ENCODE measurements at places on chromosomes 7 and 10. TPM values are rescaled to one million over a fixed set of nuclear protein-coding genes. Genes with fewer than 3 reads are reported as not detected.

Gene IFIT1B
- 0.87 TPM for total RNA-seq

- DNase-seq, result no peak
Measured at GRCh38 chr10:78224602-78225001, 190.9 kb downstream of the RPS24 start.

- DNase-seq, result no peak
Measured at GRCh38 chr7:44391171-44391570, 65.8 kb upstream of the CAMK2B start.

- DNase-seq, result no peak
Measured at GRCh38 chr7:96184783-96185182, 137.1 kb downstream of the SLC25A13 start.

GRCh38 chr7:91880016-91880412, 488 bp downstream of the MTERF1 start:
- no peak for DNase-seq

Gene STRIP2
- 0.58 TPM for total RNA-seq

Gene MALRD1
- 2.4 TPM for total RNA-seq

GRCh38 chr7:14714161-14714728, 188.3 kb downstream of the DGKB start:
- no peak for DNase-seq

GRCh38 chr7:7701527-7701926, 16.9 kb downstream of the RPA3 start:
- no peak for DNase-seq

- DNase-seq, result no peak
Measured at GRCh38 chr10:117003336-117003735, 1.7 kb downstream of the SHTN1 start.

GRCh38 chr7:77200542-77200941, 923 bp upstream of the FGL2 start:
- DNase-seq, result no peak

Gene TRIL
- total RNA-seq, result 7.0 TPM

GRCh38 chr7:4959306-4959705, 319 bp upstream of the MMD2 start:
- DNase-seq, result peak; percentile 16

- DNase-seq, result no peak
Measured at GRCh38 chr10:68496072-68496471, 24.3 kb upstream of the DNA2 start.

Gene AIFM2
- 15.5 TPM for total RNA-seq

DNA sequence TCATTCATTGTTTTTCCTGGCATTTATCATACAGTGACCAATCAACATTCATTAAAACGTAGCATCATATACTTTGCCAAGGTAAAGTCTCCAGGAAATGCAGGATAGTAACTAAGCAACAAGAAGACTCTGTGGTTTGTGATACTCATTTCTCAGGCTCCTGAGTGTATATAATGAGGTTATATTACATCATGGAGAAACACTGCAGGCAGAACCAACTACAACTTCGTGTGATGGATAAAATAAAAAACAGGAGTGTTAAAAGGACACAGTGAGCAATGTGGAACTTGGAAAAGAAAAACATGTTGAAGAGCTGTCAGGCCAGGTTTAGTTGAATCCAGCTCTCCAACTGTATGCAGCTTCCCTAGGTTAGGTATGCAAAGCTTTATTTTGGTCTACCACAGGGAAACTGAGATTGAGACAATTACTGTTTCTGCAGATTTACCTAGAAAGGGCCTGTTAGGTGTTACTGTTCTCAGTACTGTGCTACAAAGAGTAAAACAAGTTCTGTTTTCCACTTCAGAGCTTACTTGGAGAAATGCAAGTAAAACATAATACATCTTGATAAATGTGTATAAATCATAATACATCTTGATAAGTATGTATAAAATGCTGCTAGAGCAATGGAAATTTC, 7.8 kb upstream of the CCNY start:
- no peak for DNase-seq

- no peak for DNase-seq
Measured at GRCh38 chr10:95873139-95873538, 34.6 kb upstream of the CC2D2B start.

Gene PAPSS2
- 42.9 TPM for total RNA-seq

Gene UPF2
- 26.1 TPM for total RNA-seq

DNA sequence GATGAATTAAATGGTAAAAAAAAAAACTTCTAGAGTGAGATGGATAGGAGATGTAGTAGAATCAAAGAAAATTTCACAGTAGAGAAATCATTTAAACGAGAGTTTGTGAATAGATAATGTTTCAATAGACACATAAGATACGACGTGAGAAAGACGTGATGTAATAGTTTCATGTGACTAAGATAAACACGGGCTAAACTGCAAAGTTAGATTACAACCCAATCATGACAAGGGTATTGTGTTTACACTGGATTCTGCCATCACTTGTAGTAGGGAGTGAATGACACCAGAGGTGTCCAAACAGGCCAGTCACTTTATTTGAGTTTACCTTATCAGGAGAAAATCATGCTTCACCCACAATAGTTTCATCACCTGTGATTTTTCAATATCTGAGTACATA, 21.6 kb downstream of the SEMA3D start:
- DNase-seq, result no peak

GRCh38 chr7:111952783-111953182, 253.4 kb downstream of the DOCK4 start:
- DNase-seq, result no peak

Gene IGF2BP3
- 0.71 TPM for total RNA-seq

GRCh38 chr7:101947899-101948298, 130.5 kb downstream of the CUX1 start:
- peak; percentile 79 for DNase-seq

Gene GIMAP4
- total RNA-seq, result 75.3 TPM

DNA sequence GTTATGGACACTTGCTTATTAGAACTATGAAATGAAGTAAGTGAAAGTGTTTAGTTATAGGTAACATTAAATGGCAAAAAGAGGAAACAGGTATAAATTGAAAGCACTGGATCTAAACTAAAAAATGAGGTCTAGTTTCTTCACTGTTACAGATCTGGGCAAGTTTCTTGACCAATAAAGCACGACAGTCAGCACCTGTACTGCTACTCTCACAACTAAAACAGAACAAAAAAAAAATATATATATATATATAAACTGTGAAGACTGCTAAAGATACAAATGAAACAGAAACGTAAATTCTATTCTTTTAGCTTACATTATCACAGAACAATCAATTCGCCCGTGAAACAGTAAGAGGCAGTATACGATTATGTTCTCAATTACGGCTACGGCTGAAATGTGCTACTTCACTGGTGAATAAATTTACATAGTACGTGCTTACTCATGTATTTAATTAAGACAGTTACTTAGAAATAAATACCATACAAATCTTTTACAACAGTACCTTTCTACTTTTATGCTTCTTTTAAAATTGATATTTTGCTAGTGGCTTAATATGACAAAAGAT, 4.2 kb downstream of the AHR start:
- no peak for DNase-seq

DNA sequence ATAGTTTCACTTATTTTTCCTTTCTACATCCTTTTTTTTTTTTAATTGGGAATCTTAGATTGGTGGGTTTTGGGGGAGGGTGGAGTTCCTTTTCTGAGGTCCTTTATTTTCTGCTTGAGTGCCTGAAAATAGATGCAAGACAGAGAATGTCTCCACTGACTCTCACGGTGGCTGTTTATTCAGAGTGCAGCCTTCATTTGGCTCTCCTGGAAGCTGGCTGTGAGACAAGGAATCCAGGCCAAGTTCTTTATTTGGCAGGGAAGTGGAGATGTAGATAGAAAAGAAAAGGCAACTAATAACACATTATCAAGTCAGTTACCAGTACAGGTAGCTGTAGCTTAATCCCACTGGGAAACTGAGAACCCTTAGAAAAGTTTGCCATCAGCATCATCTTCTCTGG, 118.6 kb downstream of the CNTNAP2 start:
- DNase-seq, result no peak

Gene PRSS37
- total RNA-seq, result not detected

Gene PFKFB3
- total RNA-seq, result 140 TPM

Gene RASA4B
- total RNA-seq, result 44.1 TPM

Gene COL17A1
- total RNA-seq, result 1.5 TPM

DNA sequence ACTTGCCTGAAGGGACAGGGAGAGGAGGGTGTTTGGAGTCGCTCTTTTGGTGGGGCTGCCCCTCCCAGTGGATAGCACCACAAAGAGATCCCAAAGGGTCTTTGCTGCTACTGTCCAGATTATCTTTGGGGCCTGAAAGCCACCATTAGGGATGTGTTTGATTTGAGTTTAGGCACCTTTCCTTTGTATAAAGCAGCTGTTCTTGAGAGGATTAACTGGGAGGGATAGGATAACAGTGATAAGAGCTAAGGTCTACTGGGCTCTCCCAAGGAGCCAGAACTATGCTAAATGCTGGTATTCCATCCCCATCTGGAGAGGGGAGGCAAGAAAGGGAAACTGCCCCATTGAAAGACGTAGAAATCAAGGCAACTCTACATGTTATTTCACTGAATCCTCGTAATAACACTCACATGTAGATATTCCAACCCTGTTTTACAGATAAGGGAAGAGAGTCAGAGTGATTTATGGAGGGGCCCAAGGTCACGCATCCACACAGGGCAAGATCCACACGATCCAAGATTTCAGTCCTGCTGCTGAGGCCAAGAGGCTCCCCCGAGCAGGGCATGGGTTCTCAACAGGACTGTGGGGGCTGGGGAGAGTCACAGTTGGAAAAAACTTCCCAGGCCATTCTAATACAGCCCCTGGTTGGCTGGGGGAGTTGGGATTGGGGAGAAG, 11.1 kb upstream of the TCF7L2 start:
- no peak for DNase-seq

Gene DRGX
- not detected for total RNA-seq

DNA sequence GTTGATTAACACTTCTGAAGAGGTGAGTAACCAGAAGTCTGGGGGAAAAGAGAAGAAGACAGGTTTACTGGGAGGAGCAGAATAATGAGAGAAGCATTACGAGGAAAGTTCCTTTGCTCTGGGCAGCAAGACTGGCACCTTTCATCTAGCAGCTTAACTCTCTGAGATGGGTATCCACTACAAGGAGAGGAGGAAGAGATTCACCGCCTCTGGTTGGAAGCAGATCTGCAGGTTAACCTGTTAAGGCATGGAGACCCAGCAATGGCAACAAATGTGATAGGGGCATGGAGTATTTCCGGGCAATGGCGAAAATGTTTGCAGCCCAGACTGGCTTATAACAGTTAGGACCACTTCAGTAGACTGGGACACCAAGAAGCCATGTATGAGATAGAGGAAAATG, 162.2 kb downstream of the TFEC start:
- DNase-seq, result no peak

DNA sequence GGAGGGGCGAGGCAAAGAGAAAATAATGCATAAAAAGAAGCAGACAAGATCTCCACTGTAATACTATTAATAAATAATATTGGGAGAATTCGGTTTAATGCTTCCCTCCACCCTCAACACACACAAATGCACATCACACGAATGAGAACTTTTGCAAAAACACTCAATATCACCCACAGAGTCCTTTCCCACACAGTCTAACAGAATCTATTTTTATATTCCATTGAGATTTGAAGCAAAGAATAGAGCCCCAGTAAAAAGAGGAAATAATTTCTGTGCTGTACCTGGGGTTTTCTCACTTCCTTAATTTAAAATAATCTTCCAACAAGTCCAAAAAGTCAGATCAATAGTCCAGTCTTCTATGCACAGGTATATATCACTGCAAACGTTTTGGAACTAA, 17.0 kb downstream of the PIK3AP1 start:
- no peak for DNase-seq

DNA sequence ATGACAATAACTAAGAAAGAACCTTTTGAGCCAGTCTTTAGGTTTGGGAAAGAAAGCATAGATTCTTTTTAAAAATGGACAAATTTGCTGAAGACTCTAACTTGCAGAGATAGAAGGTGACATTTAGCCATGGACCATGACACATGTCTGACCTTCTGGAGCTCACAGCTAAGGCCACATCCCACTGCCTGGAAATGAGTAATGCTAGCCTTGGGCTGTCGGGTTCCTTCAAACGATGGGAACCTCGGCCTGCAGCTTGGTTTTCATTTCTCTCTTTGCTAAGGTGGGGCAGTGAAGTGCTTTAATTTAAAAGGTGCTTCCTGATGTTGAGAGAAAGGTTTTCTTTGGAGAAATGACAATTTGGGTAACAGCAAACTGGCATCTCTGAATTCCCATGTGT, 223.2 kb downstream of the FANK1 start:
- DNase-seq, result no peak

Gene NHLRC2
- total RNA-seq, result 40.0 TPM

Measured in aorta (tissue), 5 donors.